ENCODE measurements at places on chromosomes 3 and 15.

- DNase-seq, result no peak
Measured at GRCh38 chr3:161914703-161915417, 418.3 kb downstream of the OTOL1 start.

DNA sequence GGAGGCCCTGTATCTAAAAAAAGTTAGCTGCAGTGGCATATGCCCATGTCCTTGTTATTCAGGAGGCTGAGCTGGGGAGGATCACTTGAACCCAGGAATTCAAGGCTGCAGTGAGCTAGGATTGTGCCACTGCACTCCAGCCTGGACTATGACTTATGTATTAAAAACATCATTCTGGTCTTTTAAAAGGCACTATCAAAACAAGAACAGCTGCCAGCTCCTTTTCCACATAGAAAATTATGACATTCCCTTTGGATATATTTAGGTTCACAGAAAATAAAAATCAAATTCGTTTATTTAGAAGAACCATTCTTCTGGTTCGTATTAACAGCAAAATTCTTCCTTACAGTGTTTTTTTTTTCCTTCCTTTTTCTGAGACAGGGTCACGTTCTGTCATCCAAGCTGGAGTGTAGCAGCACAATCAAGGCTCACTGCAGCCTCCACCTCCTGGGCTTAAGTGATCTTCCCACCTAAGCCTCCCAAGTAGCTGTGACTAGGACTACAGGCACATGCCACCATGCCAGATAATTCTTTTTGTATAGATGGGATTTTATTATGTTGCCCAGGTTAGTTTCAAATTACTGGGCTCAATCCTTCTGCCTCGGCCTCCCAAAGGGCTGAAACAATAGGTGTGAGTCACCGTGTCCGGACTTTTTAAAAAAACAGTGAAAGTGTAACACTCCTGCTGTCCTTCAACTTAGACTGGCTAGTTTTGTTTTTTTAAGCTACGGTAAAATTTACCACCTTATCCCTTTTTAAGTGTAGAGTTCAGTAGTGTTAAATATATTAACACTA is 13.9 kb downstream of the ICE2 start:
- DNase-seq, result no peak

DNA sequence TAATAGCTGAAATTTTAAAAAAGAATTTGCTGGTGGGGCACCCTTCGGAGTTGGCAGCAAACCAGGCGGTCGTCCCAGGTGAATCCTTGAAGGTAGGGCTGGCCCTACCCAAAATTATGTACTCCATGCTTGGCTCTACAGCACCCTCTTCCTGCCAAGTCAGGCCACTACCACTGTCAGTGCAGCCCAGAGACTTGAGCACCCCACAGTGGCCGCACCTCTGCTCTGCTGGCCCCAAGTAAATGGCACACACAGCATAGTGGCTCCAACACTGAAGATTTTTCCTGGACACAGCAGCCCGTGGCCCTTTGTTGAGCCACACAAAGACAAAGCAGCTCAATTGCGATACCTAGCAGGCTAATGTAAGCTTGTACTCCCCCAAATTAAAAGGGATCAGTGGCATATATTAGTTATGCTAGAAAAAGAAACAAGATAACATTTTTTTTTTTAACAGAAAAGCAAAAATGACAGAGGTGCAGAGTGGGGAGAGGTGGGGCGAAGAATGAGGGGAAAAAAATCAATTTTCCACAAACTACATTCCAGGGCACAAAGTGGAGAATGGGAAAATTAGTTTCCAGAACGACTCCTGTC is 250.5 kb downstream of the UACA start:
- DNase-seq, result peak; percentile 52

DNA sequence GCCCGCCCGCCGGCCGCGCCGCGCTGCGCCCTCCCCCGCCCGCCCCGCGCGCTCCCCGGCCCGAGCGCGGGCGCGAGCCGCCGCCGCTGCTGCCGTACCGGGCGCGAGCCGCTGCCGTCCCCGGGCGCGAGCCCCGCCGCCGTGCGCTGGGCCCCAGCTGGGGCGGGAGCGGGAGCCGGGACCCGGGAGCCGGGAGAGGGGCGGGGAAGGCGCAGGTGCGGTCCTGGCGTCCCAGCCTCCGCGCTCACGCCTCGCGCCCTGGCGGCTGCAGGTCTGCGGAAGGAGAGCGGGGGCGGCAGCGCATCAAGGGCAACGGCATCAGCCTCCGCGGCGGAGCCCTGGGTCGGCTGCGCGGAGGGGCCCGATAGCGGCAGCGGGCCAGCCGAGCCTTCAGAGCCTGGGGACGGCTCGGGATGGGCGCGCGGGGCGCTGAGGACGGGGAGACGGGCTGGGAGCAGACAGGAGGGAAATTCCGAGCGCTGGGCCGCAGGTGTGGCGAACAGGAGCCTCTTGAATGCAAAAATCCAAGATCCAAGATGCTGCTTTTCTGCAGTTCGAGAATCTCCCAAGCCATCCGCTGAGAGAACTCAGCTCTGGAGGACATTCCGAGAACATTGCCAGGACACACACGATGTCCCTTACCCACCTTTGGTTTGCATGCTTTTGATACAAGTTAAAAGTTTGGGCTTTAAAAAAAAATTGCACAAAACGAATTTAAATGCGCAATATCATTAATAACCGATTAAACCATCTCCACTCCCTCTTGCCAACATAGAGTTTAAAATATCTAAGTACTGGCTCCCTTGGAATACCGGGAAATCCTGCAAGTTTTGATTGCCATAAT is 251.1 kb downstream of the TJP1 start:
- DNase-seq, result no peak

GRCh38 chr3:128846486-128846891 is 32.9 kb upstream of the ACAD9 start:
- DNase-seq, result no peak

- DNase-seq, result no peak
Measured at GRCh38 chr3:59406943-59407342, 357.1 kb upstream of the CFAP20DC start.
